ENCODE measurements at places on chromosomes 2 and 18.

DNA sequence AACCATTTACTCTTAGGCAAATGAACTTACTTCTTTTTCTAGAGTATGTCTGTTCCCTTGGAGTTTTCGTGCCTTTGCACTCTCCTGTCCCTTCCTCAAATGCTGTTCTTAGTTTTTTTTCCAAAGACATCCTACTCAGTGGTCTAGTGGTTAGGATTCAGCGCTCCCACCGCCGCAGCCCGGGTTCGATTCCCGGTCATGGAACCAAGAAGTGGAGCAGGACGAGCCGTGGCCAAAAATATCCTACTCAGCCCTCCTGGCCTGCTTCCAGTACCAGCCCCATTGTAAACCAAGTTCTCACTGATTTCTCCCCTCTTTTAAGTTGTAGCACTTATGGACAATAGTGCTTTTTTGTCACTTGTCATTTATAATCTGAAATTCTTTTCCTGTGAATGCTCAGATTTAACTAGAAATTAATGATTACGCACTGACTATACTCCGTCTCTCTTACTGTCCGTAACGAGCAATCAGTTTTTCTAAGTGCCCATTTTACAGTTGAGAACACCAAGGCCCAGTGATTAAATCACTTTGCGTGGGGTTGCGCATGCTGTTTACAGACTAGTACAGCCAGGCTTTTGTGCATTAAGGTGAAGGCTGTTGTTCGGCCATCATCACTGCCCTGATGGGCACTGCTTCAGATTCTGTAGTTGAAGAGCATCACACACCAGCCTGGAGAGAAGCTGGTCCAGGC, 17.9 kb downstream of the GREB1 start:
- DNase-seq = no peak

- no peak for DNase-seq
Observed at GRCh38 chr18:21584391-21584790, 16.1 kb downstream of the ESCO1 start.

DNA sequence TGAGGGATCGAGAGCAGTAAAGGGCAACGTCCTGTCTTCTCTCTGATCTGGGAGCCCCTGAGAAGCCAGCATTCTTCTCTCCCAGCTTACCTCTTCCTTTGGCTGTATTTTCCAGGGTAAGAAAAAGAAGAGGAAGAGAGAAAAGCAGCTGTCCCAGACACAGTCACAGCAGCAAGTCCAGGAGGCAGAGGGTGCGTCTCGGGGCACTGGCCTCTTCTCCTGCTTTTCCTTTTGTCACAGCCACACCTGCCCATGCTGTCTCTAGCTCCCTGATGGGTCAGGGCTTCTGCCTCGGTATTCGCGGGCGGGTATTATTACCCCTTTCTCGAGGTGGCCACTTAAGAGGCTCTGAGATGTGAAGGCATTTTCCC, 20.3 kb downstream of the TGOLN2 start:
- no peak for DNase-seq

- no peak for DNase-seq
Observed at GRCh38 chr2:112642966-112643365, 2.8 kb upstream of the SLC20A1 start.

GRCh38 chr18:34651586-34652369, 58.3 kb upstream of the DTNA start:
- DNase-seq = no peak

- no peak for DNase-seq
Observed at GRCh38 chr2:211225784-211226183, 669.4 kb downstream of the CPS1 start.

GRCh38 chr2:38178556-38179419, 102.8 kb upstream of the CYP1B1 start:
- peak; percentile 30 for DNase-seq

- no peak for DNase-seq
Observed at GRCh38 chr2:13858626-13859025, 773.9 kb upstream of the LRATD1 start.

DNA sequence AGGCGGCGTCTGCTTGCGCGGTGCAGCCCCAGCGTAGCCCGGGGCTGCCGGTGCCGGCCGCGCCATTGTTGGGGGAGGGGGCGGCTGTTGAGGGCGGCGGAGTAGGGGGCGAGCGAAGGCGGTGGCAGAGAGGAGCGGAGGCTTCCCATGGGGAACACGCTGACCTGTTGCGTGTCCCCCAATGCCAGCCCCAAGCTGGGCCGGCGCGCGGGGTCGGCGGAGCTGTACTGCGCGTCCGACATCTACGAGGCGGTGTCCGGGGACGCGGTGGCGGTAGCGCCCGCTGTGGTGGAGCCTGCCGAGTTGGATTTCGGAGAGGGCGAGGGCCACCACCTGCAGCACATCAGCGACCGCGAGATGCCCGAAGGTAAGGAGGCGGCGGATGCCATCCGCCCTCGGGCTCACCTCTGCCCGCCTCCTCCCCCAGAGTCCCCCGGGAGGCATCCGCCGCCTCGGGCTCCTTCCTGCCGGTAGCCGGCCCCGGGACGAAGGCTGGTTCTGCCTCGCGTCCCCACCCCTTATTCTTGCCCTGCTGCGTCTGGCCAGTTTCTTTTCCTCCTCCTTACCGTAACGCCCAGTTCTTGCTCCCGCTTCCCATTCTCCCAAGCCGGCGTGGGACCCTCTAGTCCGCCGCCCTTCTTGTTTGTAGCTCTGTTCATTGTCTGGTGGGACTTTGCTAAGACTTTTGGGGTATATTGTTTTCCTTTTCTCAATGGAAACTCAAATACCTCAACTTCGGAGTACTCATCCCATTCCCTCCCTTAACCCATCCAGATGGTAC, 500 bp downstream of the CCNYL1 start:
- peak; percentile 54 for DNase-seq

GRCh38 chr2:56148825-56149224, 35.0 kb upstream of the CCDC85A start:
- no peak for DNase-seq

DNA sequence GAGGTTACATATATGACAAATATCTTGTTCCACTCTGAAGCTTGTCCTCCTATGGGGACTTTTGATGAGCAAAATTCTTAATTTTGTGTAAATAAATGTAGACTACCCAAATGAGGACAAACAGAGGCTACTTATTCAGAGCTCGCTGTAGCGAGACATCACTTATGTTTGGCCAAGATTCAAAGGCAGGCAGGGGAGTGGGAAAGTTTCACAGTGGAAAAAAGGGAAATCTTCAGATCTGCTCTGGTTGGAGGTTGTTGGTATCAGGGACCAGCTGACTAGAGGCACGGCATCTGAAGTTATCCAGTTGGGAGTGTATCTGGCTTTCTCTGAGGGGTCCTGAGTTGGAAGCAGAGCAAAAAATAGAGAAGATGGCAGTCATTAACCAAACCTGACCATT, 1.3 kb downstream of the PLB1 start:
- DNase-seq = no peak

GRCh38 chr2:128436479-128437203, 118.0 kb upstream of the HS6ST1 start:
- no peak for DNase-seq

GRCh38 chr2:128196471-128196931, 105.5 kb downstream of the UGGT1 start:
- peak; percentile 61 for DNase-seq

DNA sequence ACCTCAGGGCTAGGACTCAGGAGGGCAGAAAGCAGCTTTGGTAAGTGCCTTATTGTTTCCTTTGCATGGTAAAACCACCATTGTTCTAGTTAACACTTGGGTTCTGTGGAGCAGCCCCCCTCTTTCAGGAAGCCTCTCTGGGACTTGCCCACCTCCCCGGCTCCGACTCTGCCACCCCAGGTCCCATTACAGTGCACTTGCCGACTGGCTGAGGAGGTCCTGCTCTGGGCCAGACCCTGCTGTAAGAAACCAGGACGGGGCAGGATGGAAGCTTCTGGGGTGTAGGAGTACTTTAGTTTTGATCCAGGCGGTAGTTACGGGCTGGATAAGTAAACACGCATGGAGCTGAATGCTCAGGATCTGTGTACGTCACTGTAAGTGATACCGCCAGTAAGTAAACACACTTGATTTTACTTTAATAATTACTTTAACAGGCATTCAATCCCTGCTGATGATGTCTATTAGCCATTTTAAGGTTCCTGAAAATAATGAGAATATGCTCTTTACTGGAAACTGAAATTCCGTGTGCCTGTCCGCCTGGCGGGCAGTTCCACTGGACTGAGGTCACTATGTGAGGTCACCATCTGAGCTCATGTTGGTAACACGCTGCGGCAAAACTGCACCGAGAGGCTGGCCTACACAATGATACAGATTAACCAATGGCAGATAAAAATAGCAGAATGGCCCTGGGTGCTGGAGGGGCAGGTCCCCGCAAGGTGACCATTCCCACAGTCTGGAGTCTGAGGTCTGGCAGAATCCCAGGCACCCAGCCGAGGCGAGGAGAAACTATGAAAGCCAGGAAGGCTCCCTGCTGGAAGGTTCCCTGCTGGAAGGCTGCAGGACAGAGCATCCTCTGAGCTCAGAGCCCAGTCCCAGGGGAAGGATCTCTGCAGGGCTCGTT, 25.2 kb downstream of the HS1BP3 start:
- DNase-seq = no peak

DNA sequence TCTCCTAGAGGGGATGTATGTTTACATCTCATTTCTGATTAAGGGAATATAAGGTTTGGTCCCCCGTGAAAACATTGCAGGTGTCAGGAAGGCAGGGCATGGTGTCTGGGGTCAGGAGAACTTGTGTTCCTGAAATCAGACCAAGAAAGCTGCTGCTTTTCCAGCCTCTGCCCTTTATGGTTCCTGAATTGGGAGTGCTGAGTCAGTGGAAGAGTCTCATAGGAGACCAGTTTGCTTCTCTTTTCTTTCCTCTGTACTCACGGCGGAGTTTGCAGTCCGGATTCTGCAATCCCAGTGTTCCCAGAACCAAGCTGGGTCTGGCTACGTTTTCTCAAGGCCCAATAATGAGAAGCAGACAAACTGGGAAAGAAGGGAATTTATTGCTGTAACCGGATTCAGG, 5.1 kb upstream of the MARCO start:
- no peak for DNase-seq

- DNase-seq = no peak
Observed at GRCh38 chr18:77071061-77071460, 61.5 kb downstream of the MBP start.

DNA sequence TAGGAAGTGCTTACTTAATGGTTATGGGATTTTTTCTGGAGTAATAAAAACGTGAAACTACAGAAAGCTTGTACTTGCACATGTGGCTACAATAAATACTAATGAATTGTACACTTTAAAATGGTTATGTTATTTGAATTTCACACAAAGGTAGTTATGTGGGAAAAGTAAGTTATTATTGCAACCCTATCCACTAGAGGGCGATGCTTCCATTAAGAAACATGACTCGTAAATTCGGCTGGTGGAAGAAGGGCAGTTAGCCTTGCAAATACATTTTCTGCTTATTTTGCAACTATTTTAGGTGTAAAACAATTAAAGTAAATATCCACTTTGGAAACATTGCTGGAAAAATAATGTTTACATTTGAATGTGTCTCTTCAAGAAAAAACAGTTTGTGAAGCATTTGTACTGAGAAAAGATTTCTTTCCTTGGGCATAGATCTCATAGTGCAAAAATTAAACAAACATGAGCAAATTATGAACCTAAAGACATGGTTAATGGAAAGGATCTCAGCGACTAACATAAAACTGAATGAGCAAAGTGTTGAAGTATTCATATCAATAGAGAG, 68.1 kb upstream of the CSRNP3 start:
- peak; percentile 88 for DNase-seq

DNA sequence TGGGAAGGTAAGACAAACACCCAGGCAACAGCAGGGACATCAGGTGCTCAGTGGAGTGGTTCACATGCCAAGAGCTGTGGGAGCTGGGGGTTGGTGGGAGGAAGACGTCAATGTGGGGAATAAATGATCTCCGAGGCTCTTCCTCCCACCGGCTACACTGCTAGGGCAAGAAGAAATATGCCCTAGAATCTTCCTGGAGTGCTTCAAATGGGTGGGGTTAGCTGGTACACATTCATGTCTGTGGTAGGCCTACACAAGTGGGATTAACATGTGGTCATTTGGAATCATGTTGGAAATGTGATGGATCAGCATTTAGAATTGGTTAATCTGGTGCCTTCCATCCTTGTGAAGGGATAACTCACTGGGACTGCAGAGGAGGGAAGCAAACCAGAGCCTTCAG, 12.4 kb upstream of the ZFP36L2 start:
- no peak for DNase-seq

DNA sequence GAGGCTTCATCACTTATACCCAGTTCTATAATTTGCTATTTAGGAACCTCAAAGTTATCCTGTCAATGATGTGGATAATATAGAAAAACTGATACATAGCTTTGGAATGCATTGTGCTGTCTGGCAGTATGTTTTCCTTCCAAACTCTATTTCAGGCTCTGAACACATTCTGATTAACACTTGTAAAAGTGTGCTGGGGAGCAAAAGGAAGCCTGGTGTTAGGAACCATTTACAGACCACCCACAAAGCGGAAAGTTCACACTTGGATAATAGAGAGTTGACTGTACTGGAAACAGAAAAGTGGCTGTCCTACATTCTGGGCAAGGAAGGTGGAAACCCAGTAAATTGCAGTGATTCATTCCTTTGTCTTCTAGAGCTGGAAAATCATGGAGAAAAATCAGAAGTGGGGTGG, 114.5 kb upstream of the ZFP36L2 start:
- DNase-seq = no peak

- DNase-seq = peak; percentile 77
Observed at GRCh38 chr2:60882971-60883753, 1.8 kb downstream of the REL start.

- DNase-seq = no peak
Observed at GRCh38 chr2:108884619-108885018, 98.0 kb downstream of the CCDC138 start.

DNA sequence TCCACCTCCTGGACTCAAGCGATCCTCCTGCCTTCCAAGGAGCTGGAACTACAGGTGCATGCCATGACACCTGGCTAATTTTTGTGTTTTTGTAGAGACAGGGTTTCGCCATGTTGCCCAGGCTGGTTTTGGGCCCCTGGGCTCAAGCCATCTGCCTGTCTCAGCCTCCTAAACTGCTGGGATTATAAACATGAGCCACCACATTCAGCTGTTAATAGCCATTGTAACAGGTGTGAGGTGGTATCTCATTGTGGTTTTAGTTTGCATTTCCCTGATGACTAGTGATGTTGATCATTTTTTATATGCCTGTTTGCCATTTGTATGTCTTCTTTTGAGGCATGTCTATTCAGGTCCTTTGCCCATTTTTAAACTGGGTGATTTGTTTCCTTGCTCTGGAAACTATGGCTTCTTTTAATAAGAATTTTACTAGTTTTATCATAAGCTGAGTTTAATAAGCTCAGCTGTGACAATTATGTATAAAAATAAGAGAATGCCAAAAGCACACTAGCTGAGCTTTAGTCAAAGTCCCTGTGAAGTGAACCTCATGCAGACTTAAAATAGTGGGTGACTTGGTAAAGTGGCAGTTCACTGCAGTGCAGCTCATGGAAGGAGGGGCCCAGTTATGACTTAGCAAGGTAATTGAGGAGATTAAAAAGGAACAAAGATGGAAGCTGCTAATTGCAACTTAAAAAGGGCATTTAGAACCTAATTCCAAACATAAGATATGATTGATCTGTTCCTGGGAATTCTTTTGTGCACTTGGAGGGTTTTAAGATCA, 465.1 kb downstream of the TGIF1 start:
- peak; percentile 52 for DNase-seq

Data from hematopoietic multipotent progenitor cell treated with erythropoietin and hydrocortisone succinate and interleukin-3 and kit ligand, for 4 days (in vitro differentiated cells).